ENCODE measurements at places on chromosomes 5 and 9.

GRCh38 chr5:72210888-72211678, 103.8 kb downstream of the MAP1B start:
- DNase-seq: no peak

DNA sequence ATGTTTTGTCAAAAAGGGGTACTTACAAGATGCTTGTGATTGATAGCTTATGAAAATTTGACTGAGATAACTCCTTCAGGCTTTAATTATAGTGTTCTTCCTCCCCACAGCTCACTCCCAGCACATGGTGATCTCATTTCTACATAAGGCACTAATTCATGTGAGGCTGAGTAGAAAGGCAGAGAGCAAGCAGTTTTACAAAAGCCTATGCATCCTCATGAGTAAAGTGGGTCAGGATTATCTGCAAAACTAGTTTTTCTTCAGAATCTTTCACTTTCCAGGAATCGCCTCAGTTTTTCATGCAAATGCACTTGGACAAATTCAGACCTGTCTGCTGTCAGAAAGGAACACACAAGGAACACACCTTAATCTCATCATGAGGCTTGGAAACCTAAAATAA, 92.1 kb upstream of the FBN2 start:
- no peak for DNase-seq

DNA sequence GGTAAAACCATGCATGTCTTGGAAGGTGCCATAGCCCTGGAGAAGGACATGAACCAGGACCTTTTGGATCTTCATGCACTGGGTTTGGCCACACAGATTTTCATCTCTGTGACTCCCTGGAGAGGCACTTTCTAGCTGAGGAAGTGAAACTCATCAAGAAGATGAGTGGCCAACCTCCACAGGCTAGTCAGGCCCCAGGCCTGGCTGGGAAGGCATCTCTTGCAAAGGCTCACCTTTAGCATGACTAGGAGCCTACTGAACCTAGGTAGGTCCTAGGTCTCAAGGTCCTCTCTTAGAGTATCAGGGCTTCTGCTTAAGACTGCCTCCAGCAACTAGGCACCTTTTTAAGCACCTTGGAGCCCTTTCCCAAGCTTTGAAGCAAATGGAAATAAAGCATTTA, 1448.7 kb upstream of the ACO1 start:
- DNase-seq: no peak

DNA sequence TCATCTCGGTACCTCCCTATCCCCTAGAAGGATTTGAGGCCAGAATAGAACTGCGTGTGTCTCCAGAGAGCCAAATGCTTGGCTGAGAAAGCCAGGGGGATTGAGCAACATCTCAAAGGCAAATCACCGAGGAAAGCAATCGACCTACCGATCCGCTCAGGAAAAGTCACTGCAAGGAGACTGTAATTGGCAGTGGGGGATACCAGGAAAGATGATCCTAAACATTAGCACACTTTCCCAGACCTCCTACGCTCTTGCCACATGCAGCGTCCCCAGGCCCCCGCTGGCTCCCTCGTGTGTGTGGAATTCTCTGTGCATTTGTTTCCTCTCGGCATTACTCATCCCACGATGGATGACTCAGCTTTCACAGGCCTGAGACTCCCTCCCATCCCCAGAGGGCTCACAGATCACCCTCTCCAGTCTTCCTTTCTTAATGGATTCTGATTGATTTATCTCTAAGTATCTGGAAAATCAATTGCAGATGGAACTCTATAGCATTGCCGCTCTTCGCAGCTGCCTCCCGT, 82.2 kb upstream of the ICE1 start:
- DNase-seq: no peak

GRCh38 chr5:2530609-2531008, 220.9 kb downstream of the IRX2 start:
- DNase-seq: no peak

GRCh38 chr9:136645352-136645902, 17.3 kb upstream of the EGFL7 start:
- no peak for DNase-seq

GRCh38 chr9:94692601-94693000, 33.9 kb upstream of the AOPEP start:
- peak; percentile 23 for DNase-seq

- no peak for DNase-seq
These were observed 66.8 kb downstream of the THBS4 start for GRCh38 chr5:80101993-80102392.

GRCh38 chr9:34656992-34657391, 5.0 kb downstream of the IL11RA start:
- DNase-seq: no peak
